Omental fat pad (tissue), 4 donors: ENCODE measurements at places on chromosomes 3 and 15. TPM values are rescaled to one million over a fixed set of nuclear protein-coding genes. Genes with fewer than 3 reads are reported as not detected.

SPTSSB gene
- total RNA-seq, result not detected

GOLGA6L7 gene
- not detected for total RNA-seq

SYNPR gene
- total RNA-seq, result not detected

TJP1 gene
- 94.6 TPM for total RNA-seq

BBS4 gene
- 6.1 TPM for total RNA-seq

TEX55 gene
- not detected for total RNA-seq

CYP1A2 gene
- not detected for total RNA-seq

C2CD4A gene
- 0.09 TPM for total RNA-seq

C3orf80 gene
- 0.24 TPM for total RNA-seq

SLC27A2 gene
- total RNA-seq, result 11.4 TPM

FAM174B gene
- 9.9 TPM for total RNA-seq

ROPN1 gene
- not detected for total RNA-seq

TXNRD3 gene
- 8.8 TPM for total RNA-seq

HIGD2B gene
- not detected for total RNA-seq

AADACL2 gene
- total RNA-seq, result not detected

TMEM207 gene
- not detected for total RNA-seq

PRSS50 gene
- not detected for total RNA-seq

CCR2 gene
- total RNA-seq, result 4.6 TPM

MBNL1 gene
- 373 TPM for total RNA-seq

HACD3 gene
- total RNA-seq, result 39.3 TPM
